GM23248 (cell line): ENCODE measurements at places on chromosomes 13 and 19.

DNA sequence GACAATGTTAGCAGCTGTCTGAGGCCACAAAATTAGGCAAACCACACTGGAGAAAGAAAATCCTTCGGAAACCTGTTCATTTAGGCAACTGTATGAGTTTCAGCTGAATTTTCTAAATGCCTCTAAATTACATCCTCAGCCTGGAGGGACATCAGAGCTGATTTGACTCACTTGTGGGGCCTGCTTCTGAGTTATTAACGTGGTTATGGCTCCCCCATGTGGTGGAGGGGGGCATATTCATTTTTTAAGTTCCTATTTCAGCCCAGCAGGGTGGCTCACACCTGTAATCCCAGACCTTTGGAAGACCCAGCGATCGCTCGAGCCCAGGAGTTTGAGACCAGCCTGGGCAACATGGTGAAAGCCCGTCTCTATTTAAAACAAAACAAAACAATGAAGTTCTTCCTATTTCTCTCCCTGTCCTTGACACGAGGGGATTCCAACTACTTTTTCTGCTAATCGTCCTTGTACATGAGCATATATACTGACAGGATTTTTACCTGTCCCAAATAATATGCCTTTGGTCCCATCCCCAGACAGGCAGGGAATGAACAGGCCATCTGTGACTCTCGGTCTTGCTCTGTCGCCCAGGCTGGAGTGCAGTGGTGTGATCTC is 31.5 kb upstream of the HIF3A start:
- DNase-seq, result peak; percentile 84

DNA sequence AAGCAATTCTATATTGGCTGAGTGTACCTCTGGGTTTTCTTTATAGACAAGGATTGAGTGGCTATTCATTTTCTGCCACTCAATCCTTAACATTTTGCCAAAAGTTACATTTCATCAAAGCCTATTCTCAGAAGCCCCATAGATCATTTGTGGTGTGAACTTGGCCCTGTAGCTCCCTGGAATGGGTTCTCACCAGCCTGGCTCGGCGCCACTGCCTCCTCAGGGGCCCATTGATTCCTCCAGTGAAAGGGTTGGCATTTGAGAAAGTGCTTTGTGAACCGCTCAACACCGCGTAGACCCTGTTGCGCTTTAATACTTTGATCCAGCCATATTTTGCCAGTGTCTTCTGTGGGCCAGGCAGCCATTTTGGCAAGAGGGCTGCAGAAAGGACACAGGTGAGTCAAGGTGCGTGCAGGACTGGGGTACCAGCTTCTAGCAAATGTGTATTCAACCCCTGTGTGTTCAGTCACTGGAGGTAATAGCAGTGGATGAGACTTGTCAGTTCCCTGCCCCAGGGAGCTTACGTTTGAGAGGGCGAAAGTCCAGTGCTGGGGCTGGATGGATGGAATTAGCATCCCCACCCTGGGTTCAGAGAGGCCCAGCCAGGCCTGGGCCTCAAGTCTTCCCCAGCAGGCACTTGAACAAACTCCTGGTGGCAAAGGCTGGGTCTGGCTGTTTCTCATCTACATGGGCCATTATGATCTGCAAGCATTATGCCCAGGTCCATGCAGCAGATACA is 3.8 kb downstream of the RAB8A start:
- DNase-seq, result no peak

GRCh38 chr13:80605011-80605410 is 264.1 kb upstream of the SPRY2 start:
- no peak for DNase-seq

- peak; percentile 59 for DNase-seq
Observed at GRCh38 chr19:1471010-1471514, 8.0 kb downstream of the C19orf25 start.

- DNase-seq, result peak; percentile 65
Observed at GRCh38 chr13:94435604-94436226, 43.8 kb downstream of the DCT start.

DNA sequence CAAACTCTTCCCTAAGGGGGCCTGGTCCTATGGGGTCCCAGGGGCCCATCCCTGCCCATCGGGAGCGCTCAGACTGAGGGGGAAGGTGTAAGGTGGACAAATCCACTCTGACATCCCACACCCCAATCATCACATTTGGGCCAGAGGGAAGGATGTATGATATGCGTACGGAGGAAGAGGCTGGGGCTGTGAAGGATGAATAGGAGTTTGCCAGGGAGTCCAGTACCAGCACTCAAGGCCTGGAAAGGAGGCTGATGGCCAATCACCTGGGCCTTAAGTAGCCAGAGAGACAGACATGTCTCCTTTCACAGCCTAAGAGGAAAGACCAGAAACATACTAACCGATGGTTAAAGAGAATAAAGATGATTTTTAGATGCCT is 14.9 kb downstream of the TJP3 start:
- DNase-seq, result no peak

DNA sequence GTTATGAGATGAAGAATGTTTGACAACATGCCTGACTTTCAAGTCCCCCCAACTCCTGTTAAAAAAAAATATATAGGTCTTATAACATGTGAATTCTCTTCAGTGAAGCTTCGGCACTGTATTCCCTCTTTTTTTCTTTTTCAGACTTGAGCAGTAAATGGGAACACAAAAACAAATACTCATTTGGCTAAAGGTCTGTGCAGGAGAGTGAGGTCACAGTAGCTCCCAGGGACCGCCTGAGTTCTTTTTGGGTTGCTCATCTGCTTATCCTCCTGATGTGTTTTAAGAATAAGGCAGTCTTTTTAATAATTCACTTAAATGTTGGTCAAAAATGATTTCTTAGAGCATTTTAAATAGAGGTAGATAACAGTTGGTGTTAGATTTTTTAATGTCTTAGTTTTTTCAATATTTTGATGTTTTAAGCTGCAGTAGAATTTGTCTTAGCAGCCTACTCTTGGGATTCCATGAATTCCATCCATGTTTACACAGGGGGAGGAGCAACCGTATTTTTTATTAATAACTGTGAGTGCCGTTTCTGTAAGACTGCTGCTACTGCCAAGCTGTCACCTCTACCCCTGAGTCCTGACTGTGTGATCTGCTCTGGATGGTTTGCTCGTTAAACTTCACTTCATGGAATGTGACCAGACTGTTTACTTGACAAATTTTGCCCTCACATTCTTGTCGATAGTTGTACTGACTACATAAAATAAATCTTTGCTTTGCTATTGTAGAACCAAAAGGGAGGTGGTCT is 14.9 kb downstream of the HNRNPM start:
- DNase-seq, result peak; percentile 91

GRCh38 chr19:31351855-31352195 is 2.6 kb upstream of the TSHZ3 start:
- DNase-seq, result no peak

GRCh38 chr13:71871176-71871754 is 4.3 kb upstream of the DACH1 start:
- DNase-seq, result no peak

DNA sequence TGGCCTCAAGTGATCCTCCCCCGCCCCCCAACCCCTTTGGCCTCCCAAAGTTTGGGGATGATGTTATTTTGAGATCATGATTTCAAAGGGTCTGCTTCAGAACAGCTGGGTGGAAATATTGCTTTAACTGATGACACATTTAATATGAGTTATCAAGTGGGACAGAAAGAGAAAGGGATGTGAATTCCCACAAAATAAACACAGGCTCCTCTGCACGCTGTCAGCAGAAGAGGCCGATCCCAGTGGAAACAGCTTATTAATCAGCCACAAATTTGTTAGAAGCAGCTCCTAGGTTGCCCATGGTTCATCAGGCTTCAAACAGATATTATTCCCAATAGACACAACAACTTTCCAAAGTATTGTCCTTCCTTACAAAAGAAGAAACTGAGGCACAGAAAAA is 4.7 kb downstream of the DCLK1 start:
- no peak for DNase-seq

- no peak for DNase-seq
Observed at GRCh38 chr13:93670866-93671265, 444.3 kb downstream of the GPC6 start.

- no peak for DNase-seq
Observed at GRCh38 chr13:73837147-73837546, 297.1 kb downstream of the KLF12 start.

DNA sequence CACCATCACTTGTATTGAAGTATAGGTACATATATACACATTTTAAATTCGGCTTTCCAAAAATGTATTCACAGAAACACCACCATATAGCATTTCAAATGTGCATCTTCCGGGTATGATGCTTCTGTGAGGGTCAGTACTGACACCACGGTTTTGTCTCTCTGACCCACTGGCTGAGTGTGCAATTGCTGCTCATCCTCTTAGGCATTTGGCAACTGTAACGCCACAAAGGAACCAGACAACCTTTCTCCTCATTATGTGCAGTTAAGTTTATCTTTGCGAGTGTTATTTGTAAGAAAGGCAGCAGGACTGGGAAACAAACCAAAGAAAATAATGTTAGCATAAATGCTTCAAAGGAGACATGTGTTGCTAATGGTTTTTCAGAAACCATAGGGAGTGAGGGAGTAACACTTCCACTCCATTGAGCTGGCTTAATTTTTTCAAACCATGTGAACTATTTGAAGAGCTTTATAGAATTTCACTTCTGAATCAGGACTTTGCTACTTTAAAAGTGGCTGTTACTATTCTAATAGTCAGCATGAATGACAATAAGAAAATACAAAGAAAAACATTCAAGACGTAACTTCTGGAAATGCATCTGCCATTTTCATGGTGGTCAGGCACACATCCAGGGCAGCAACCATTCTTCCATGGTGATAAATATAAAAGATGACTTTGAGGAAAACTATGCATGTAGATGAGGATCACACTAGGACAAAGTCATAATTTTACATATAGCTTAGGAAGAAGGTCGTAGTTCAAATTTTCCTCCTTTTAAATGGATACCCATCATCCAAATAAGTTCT is 423.3 kb downstream of the MZT1 start:
- no peak for DNase-seq

- DNase-seq, result no peak
Observed at GRCh38 chr19:51242881-51243630, 7.8 kb upstream of the SIGLECL1 start.

DNA sequence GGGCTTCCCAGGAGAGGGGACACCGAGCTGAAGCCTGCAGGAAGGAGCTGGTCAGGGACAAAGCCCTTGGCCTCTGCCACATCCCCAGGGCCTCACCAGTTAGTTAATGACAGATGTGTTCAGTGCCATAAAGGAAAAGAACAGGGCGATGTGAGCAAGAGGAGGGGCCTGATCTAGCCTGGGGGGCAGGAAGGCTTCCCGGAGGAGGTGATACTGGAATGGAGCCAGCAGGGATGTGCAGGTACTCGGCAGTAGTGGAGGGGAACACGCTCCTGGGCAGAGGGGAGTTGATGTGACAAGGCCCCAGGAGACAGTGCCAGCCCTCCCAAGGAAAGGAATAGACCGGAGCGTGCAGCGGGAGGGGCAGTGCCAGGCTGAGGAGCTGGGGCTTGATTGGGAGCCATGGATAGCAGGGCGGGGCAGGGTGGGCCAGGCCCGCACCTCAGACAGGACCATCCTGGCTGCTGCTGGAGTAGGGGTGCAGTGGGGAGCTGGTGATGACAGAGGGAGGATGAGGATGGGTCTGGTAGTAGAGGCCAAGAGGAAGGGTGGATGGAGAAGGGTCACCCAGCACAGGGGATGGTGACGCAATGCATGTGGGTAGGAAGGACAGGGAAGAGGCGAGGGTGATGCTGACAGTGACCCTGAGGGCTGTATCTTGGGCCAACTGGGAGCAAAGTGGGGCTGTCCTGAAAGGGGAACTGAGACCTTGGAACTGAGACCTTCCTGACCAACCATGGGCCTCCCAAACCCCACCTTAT is 4.1 kb downstream of the C19orf33 start:
- no peak for DNase-seq

GRCh38 chr13:98279473-98280175 is 102.6 kb upstream of the RNF113B start:
- DNase-seq, result no peak

GRCh38 chr13:79522583-79522982 is 41.6 kb downstream of the NDFIP2 start:
- DNase-seq, result peak; percentile 26

- peak; percentile 57 for DNase-seq
Observed at GRCh38 chr19:49506575-49507105, 5.8 kb upstream of the FCGRT start.

DNA sequence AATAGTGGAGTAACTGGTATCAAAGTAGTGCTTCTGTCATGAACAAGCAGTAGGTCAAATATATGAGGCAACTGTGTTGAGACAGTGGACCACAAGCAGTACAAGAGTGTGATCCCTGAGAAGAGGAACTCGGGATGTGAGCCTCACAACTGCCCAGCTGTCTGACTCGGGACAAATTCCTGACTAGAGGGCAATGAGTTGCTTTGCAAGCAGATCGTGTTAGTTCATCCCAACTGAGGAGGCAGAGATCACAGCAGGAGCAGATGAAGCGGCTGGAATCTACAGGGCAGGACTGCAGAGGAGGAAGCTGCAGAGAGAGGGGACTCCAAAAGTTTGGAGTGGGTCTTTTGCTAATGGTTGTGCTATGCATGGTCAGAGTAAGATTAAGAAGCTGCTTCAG is 741.1 kb downstream of the DIAPH3 start:
- peak; percentile 6 for DNase-seq

DNA sequence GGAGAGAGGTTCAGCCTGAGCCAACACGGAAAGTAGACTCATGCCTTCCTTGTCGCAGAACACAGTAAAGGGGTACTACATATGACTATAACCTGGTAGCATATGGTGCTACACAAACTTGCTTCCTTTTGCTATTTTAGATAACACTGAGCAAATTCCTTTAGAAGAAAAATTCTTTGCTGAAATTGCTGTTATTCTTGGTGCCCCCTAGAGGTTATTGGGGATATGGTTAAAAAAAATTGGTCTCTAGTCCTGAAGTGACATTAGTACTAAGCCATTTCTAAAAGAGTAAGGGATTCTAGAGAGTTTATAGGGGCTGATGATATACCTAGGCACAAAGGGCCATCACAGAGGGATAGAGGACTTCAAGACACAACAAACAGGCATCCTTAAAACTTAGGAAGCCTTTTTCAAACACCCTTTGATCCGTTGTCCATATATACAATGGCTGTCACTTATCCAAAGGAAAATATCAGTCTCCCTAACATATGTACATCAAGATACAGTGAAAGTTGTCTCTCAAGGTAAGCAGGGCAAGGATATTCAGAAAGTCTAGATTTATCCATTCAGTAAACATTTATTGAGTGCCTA is 13.9 kb upstream of the HS6ST3 start:
- peak; percentile 50 for DNase-seq

DNA sequence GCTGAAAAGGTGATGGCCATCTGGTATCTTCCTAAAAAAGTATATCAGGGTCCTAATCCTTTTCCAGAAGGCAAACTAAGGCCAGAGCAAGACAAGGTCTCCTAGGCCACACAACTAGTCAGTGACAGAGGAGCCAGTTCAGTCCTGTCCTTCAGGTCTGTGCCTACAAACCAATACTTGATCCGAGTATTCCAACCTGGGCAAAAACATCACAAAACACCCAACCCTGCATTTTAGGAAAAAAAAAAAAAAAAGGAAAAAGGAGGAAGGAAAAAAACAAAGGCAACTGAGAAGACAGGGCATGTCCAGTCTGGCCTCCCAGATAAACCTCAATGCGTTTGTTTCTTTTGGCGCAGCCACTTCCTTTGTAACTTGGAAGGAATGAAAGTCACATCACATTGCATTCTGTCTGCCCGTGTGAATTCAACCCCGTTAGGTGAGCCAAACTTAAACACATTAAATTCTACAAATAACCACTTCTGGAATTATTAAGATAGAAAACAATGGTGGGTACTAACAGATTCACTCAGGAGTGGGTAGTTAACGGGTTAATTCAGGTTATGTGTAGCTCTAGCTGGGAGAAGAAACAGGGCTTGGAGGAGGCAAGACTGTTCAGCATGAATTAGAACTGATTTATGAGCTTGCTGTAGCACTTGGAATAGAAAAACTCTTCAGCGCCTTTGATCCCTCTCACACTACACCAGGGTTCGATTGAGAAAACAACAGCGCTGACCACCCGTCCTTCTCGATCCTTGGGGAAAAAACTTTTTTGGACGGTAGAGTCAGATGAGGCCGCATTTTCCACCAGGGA is 43.0 kb upstream of the HNRNPA1L2 start:
- peak; percentile 81 for DNase-seq
